ENCODE measurements at places on chromosomes 11 and 22.

GRCh38 chr11:47995360-47995769, 15.0 kb downstream of the PTPRJ start:
- no peak for DNase-seq

DNA sequence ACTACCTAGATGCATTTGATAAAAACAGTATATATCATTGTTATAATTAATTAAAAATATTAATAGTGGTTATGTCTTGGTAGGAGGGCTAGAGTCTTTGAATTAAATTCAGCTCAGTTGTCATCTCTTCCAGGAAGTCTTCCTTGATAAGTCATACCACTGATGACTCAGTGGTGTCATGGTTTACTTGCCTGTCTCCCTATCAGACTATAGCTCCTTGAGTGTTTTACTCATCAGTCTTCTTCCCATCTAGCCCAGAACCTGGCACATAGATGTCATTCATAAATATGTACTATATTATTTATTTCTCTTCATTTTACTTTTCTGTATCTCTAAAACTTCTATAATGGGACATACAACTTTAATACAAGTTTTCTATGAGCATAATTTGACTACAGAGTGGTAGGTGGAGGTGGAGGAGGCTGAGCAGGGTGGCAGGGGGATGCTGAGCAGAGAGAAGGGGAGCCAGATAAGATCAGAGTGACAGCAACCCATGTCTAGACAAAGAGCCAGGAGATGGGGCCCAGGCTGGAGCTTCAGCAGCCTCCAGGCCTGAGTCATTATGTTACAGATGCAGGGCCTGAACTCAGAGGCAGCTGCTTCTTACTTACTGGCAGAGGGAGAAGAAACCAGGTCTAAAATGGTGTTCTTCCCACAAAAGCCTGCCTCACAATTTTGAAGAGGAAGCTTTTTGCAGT, 82.3 kb upstream of the PHOX2A start:
- peak; percentile 69 for DNase-seq

DNA sequence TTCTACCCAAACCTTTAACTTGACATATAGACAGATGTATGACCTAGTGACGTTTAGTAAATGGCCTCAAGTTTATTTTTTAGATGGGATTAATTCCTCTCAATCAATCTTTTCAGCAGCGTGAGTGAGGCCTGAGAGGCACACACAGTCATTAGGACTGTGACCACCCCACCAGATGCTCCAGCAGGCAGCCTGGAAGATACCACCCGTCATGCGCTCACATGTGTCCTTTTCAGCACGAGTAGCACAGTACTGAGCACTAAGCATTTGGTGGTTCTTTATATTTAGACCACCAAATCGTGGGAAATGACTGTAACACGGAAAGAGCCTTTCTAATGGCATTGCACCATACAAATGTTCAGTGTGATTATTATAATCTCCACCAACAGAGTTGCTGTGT, 354.6 kb upstream of the DDI1 start:
- DNase-seq: no peak

- DNase-seq: peak; percentile 10
Observed at GRCh38 chr11:116109228-116109627, 605.0 kb upstream of the CADM1 start.

GRCh38 chr11:44852159-44852747, 98.4 kb downstream of the TP53I11 start:
- DNase-seq: no peak

DNA sequence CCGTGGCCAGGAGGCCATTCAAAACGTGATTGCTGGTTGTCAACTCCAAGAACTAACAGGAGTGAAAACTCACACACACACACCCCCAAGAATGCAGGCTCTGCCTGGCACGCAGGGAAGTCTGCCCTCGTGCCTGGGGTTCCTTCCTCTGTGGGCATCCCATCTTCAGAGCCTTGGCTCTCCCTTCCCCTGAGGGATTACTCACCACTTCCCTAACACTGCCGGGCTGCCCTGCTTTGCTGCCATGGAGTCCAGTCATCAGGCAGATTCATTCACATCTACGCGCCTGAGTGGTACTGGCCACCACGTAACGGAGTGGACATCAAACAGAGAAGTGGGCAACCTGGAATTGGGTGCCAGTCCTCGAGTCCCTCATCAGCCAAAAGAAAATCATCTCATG, 120.7 kb upstream of the TMEM45B start:
- DNase-seq: peak; percentile 32

DNA sequence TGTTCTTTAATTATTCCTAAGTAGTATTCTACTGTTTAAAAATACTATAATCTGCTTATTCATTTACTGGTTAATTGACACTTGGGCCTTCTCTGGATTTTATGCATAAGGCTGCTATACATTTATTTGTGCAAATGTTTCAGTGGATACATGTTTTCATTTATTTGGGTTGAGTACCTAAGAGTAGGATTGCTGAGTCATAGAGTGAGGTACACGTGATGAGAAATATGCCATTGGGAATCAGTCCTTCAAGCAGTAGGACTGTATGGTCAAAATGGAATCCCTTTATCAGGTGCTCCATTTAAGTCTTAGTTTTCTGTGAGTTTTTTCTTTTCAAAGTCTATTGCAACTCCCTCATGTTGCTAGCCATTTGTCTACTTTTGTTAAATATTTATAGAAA, 275.2 kb upstream of the SORL1-AS1 start:
- DNase-seq: no peak
